ENCODE measurements at places on chromosomes 11 and 22.

DNA sequence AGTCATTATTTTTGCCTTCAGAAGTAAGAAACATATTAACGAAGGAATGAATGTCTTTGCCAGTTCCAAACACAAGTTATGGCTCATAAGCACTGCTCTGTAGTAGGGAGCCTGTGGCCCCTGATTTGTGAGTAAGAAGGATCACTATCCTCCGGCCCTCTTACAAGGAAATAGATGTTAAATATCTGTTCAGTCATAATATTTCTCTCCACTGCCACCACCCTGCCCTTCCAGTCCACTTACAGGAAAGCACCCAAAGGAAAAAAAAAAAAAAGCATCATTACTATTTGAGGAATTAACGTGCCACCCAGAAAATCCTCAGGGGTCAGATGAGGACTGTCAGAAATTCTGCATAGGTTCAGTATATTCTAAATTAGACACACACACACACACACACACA is 123.4 kb downstream of the ETS1 start:
- DNase-seq, result no peak

DNA sequence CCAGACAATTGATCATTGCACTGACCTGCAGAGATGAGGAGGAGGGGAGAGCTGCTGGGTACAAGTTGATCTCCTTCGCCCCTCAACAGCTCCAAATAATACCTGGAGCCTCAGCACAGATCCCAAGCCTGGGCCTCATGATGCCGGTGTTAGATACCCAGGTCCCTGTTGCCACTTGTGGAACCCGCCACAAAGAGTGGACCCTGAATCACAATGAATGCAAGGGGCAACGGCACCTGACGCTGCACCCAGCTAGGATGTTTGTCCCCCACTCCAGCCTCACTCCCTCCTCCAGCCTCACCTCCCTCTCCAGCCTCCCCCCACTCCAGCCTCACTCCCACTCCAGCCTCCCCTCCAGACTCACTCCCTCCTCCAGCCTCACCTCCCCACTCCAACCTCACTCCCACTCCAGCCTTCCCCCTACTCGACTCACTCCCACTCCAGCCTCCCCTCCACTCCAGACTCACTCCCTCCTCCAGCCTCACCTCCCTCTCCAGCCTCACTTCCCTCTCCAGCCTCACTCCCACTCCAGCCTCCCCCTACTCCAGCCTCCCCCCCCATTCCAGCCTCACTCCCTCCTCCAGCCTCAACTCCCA is 879.0 kb downstream of the BRD1 start:
- no peak for DNase-seq

- no peak for DNase-seq
Measured at GRCh38 chr11:72102162-72102561, 935 bp downstream of the LAMTOR1 start.

GRCh38 chr22:37654563-37655251 is 3.8 kb upstream of the PDXP start:
- DNase-seq, result no peak

DNA sequence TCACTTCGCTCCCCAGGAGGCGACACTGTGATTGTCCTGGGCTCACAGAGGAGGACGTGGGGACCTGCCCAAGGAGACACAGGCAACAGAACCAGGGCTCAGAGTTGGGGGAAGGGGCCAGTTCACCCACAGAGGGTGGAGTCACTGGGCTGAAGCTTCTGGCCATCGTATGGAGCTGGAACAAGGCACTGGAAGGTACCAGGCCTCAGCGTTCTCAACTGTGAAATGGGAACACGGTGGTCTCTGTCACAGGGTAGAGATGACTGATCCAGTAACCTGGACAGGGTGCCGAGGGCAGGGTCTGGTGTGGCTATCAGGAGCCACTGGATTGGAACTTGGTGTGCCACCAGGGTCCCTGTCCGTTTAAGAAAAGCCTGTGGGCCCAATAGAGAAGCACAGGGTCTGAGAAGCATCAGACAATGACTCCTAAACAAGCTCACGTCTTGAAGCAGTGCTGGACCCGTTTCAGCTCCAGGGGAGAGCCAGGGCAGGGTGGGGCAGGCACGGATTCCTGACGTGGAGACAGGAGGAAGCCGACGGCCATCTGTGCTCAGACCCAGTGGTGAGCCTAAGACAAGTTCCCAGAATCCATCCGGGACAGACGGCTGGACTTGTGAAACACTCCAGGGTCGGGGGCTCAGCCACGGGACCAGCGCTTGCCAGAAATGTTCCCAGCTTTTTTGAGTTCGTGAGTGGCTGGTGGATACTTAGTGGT is 25.0 kb upstream of the KCNQ1OT1 start:
- no peak for DNase-seq

GRCh38 chr11:1335264-1335810 is 25.9 kb upstream of the TOLLIP start:
- DNase-seq, result no peak

DNA sequence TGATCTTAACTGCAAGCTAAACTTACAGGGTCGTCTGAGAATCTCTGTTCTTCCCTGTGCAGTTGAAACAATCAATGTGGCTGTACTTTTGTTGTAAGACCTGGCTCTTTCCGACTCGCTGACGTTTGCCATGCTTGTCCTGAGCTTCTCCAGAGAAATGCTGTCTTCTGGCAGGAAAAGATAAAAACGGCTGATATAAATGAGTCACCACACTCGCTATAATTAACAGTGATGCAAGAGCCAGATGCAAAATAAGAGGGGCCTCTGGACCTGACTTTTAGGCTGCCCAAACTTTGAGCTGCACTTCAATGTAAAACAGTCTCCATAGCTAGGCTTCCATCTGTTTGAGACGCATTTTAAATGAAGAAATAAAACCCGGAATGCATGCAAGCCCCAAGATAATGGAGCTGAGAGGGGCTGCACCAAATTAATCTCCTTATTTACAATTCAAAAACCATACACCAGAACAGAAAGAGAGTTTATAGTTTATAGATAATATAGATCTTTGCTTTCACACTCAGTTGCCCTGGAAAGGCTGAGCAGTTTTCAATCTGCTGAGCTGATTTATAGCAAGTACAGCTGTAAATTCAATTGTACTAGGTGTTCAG is 48.5 kb downstream of the WT1 start:
- no peak for DNase-seq

All from NCI-H524 treated with DMSO at 0.1 percent for 48 hours (cell line).